Fibroblast of pulmonary artery (primary cell): ENCODE measurements at places on chromosomes 3 and 15.

- no peak for DNase-seq
These were observed 576.2 kb downstream of the TUSC7 start for GRCh38 chr3:117285737-117286136.

DNA sequence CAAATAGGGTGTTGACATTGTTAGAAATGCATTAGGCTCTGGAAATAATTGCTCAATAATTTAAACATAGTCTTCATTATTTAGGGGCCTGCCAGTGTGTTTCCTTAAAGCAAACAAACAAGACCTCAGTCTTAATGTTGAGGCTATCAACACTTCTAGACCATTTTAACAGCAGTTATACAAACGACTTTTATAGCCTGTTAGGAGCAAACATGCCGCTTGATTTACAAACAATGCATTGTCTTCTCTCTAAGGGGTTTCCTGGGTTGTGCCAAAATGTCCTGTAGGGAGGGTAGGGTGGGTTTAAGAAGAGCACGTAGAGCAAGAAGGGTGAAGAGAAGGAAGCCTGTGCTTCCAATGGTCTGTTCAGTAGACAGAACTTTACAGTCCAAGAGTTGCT is 53.7 kb downstream of the TPRG1 start:
- DNase-seq, result no peak

- DNase-seq, result peak; percentile 86
These were observed 29.6 kb downstream of the PSMD6 start for GRCh38 chr3:63993653-63994079.

DNA sequence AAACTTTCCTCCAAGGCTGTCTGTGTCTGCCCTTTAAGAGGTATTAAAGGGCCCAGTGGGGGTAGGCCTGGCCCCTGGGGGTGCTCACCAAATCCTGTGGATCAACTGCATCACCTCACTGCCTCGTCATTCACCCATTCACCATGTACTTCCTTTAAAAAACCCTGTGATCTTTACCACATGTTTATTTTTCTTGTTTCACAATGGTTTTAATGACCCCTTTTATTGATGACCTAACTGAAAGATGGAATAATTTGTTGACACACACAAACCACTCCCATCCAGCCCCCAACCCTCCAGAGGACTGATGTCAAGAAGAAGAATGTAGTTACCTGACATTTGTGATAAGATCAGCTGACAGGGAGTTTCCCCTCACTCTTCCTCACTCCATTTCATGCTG is 40.8 kb downstream of the KCNAB1 start:
- no peak for DNase-seq

DNA sequence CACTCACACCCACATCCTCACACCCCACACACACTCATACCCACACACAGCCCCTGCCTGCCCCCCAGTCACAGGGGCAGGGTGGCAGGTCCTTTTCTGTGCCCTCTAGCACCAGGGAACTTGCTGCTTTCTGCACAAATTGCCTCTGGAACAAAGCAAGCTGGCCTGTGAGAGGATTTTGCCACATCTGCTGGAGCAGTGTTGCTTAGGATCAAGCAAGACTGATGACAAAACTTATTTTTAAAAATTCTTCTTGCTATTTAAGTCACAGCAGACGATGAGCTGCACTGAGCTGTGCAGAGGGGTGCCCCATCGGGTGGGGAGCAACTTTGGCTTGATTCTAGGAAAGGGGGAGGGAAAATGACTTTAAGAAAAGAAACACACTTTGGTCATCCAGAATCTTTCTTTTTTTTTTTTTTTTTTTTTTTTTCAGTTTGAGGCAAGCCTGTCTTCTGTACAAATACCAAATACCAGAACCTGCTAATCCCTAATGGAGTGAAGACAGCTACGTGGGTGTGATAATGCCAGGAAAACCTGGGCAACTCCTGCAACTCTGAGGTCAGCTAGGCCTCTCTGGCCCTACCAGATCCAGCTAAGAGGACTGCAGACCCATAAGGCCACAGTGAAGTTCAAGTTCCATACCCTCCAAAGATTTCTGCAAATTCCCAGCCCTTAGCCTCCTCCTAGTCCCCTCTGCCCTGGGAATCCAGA is 195.3 kb downstream of the ABHD5 start:
- DNase-seq, result no peak
